ENCODE measurements at places on chromosomes 7 and 10.

GRCh38 chr7:42924223-42924838 is 7.6 kb downstream of the PSMA2 start:
- no peak for DNase-seq

DNA sequence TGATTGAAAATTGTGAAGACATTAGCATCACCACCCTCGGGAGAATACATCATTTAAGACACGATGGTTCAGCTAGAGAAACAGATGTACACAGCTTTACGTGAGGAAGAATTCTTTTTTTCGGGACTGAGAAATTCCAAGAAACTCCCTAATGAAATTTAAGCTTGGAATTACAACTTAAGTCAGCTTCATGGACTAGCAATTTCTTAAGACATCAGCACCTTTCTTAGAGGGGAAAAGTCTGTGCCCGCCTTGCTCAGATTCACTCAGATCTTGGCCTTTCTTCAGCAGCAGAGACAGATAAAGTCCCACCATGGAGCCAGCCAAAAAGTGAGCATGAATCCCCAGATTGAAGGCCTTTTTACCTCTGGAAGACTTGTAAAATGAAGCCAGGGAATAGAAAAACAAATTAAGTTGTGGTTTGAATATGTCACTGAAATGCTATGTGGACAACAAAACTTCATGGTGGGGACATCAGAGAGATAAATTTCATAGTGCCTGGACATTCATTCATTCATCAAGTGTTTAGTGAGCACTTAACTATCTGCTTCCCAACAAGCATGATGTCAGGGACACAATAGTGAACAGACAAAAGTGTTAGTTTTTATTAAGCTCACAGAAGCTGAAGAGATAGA is 32.1 kb downstream of the PRKG1 start:
- DNase-seq, result no peak

DNA sequence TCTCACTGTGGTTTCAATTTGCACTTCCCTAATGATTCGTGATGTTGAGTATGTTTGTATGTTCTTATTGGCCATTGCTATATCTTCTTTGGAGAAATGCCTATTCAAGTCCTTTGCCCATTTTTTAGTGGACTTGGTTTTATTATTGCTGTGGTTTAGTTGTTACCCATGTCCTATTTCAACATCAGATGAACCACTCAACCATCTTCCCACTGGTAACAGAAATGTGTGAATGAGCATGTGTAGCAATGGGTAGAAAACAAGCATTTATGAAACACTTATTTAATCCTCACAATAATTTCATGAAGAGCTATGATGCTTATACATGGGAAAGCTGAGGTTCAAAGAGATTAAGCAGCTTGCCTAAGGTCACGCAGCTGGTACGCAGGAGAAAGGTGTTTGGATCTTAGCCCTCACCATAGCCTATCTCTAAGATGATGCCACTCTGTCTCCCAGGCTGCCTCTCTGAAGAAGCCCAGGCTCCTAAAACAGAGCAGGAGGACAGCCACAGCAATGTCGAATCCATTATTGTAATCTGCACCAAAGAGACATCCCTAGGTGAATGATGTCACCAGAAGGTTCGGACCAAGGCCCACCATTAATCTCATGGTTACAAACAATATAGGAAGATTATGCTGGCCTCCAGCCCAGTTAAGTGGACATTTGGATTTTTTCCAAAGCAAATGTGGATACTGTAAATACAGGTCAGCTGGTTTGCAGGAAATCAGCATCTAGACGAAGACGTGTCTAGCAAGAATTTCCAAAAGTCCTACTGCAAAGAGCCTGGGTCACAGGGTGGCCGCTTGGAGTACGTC is 447.6 kb upstream of the ZMIZ1 start:
- DNase-seq, result no peak

GRCh38 chr10:87752566-87752965 is 65.5 kb downstream of the ATAD1 start:
- DNase-seq, result no peak

DNA sequence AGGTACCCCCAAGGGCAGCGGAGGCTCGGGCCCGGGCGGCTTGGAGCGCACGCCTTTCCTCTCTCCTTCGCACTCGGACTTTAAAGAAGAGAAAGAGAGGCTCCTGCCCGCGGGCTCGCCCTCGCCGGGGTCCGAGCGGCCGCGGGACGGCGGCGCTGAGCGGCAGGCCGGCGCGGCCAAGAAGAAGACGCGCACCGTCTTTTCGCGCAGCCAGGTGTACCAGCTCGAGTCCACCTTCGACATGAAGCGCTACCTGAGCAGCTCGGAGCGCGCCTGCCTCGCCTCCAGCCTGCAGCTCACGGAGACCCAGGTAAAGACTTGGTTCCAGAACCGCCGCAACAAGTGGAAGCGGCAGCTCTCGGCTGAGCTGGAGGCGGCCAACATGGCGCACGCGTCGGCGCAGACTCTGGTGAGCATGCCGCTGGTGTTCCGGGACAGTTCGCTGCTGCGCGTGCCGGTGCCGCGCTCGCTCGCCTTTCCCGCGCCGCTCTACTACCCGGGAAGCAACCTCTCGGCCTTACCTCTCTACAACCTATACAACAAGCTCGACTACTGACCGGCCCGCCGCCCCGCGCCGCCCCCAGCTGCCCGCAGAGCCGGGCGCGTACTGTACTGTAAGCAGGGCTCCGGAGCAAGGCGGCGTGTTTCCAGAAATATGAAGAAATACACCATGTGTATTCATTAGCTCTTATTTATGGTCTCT is 1.8 kb downstream of the HMX2 start:
- no peak for DNase-seq

DNA sequence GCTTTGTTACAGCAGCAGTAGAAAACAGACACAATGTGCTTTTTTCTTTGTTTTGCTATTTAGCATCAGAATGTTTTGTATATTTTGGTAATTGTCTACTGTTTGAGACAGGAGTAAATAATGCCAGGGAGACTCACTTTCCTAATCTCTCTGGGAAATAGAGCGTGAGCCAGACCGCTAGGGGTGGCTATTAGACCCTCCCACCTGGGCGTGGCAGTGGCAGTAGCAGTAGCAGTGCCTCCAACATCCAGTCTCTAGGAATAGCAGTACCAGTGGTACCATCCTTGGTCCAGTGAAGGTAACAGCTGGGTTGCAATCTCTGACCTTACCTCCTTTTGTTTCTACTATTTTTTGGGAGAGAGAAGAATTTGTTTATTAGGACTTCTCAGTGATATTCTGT is 165.7 kb upstream of the MAGI2 start:
- no peak for DNase-seq

DNA sequence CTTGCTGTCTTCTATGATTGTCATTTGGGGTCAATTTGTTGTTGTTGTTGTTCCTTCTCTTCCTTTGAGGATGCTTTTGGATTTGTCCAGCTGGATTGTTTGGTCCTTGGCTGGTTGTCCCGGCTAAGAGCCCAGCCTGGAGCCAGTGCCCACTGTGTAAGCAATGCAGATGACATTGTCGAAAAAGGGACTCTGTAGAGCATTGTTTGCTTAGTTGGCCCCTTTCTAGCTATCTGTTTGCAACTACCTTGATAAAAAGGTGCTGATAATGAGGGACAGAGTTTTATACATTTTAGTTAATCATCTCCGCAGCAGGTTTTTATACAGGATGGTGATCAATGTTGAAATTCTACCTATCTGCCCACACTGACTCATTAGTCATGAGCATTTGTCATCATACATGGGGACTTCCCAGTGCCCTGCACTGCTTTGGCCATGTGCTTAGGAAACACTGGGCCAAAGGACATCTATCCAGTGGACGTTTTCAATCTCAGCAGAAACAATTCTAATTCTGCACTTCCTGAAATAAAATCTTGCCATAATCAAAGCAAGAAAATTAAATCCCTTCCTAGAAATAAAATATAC is 311.9 kb downstream of the GRM8 start:
- DNase-seq, result no peak

- no peak for DNase-seq
These were observed 39.0 kb downstream of the TET1 start for GRCh38 chr10:68598978-68599770.

GRCh38 chr10:77291596-77292505 is 345.8 kb downstream of the KCNMA1 start:
- DNase-seq, result no peak

DNA sequence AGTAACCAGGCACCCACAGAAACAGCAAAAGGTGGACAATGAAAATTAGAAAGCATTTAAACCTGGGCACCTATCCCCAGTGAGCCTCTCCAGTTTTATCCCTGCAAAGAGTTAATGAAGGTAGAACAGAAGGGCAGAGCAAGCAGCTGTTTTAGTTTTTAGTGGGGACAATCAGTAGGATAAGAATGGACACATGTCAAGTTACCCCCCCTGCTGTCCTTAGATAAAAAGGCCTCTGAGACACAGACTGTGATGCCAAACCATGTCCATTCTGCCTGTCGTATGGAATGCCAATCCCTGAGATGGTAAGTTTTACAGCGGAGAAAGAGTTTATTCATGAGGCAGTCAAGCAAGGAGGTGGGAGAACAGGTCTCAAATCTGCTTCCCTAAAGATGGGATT is 162.6 kb upstream of the AGR3 start:
- no peak for DNase-seq

GRCh38 chr10:94292434-94293090 is 70.2 kb downstream of the NOC3L start:
- no peak for DNase-seq

DNA sequence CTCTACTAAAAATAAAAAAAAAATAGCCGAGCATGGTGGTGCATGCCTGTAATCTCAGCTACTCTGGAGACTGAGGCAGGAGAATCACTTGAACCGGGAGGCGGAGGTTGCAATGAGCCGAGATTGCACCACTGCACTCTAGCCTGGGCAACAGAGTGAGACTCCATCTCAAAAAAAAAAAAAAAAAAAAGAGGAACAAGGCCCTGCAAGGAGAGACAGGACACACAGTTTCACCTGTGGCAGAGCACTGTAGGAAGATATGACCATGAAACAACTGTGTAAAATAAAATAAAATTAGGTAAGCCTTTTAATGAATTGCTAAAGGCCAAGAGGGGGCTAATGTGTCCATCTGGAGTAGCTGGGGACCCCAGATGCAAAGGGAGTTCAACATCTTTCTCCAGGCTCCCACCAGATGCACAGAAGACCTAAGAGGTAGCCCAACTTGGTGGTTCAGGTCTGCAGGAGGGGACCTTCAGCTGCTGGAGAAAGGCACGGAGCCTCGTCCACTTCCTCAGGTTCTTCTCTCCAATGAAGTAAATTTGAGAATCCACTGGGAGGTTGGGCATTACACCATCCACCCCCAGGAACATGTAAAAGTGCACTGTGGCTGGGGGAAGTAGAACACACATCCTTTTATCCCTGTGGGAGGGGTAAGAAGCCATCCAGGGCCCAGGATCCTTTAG is 12.7 kb downstream of the PPIF start:
- no peak for DNase-seq

DNA sequence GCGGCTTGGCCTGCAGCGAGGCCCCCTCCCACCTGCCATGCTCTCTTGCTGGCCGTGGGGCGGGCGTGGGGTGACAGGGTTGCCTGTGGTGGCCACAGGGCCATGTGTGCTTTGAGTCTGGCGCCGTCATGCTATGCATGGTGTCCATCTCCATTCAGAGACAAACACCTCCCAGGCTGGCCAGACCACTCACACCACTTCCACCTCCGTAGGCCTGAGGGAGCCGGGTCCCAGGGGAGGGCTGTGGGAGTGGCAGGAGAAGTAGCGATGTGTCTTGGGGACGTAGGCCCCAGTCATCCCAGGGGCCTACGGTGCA is 65.5 kb downstream of the DNAJB6 start:
- no peak for DNase-seq

- DNase-seq, result no peak
These were observed 56.0 kb downstream of the PRF1 start for GRCh38 chr10:70546584-70546983.

DNA sequence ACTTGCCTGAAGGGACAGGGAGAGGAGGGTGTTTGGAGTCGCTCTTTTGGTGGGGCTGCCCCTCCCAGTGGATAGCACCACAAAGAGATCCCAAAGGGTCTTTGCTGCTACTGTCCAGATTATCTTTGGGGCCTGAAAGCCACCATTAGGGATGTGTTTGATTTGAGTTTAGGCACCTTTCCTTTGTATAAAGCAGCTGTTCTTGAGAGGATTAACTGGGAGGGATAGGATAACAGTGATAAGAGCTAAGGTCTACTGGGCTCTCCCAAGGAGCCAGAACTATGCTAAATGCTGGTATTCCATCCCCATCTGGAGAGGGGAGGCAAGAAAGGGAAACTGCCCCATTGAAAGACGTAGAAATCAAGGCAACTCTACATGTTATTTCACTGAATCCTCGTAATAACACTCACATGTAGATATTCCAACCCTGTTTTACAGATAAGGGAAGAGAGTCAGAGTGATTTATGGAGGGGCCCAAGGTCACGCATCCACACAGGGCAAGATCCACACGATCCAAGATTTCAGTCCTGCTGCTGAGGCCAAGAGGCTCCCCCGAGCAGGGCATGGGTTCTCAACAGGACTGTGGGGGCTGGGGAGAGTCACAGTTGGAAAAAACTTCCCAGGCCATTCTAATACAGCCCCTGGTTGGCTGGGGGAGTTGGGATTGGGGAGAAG is 11.1 kb upstream of the TCF7L2 start:
- DNase-seq, result no peak

- no peak for DNase-seq
These were observed 223.2 kb downstream of the FANK1 start for GRCh38 chr10:126119599-126119998.

DNA sequence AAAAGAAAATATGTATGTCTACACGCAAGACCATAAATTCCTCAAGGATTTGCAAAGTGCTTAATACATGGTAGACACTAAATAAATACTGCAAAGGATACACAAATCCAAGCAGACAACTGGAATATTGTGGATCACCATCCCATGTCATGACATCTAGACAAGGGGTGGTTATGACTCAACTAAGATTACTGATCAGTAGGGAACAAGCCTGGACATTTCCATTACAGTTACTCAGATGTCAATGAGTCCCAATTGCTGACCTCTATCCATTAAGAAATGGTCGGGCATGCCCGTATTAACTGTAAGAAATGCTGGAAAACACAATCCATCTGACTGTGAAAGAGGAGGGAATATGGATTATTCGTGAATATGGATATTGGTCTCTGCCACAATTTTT is 27.6 kb upstream of the RUFY2 start:
- DNase-seq, result no peak

GRCh38 chr10:101291331-101292193 is 62.3 kb upstream of the LBX1 start:
- no peak for DNase-seq

- DNase-seq, result no peak
These were observed 337.7 kb upstream of the AOAH start for GRCh38 chr7:37061849-37062559.

- DNase-seq, result no peak
These were observed 151.7 kb downstream of the EBF3 start for GRCh38 chr10:129812398-129812797.
